ENCODE measurements at places on chromosomes 7 and 10. TPM values are rescaled to one million over a fixed set of nuclear protein-coding genes. Genes with fewer than 3 reads are reported as not detected.

Gene ADAM12
- total RNA-seq: not detected

Gene HGF
- total RNA-seq: not detected

Gene CYP2C19
- 4.5 TPM for total RNA-seq

Gene FAM241B
- total RNA-seq: 25.2 TPM

Gene SORBS1
- 2.8 TPM for total RNA-seq

Gene PLAC9
- not detected for total RNA-seq

DNA sequence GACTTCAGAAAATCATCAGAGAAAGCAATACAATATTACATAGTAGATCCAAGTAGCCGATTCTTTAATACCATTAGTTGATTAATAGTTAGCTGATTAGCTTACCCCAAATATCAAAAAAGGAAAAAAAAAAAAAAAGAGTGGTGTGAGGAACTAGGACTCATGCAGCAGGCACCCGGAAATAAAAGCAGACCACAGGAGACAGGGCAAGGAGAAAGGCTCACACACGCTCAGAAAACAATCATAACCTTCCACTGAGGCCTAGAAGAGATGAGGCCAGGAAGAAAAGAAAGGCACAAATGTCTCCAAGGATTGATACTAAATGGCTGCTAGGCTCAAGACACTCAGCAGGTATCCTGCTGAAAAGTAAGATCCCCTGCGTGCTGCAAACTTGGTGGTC lies 25.9 kb downstream of the TRDMT1 start:
- DNase-seq: peak; percentile 29

GRCh38 chr10:50326757-50327701 lies 75.7 kb upstream of the ASAH2 start:
- peak; percentile 28 for DNase-seq

DNA sequence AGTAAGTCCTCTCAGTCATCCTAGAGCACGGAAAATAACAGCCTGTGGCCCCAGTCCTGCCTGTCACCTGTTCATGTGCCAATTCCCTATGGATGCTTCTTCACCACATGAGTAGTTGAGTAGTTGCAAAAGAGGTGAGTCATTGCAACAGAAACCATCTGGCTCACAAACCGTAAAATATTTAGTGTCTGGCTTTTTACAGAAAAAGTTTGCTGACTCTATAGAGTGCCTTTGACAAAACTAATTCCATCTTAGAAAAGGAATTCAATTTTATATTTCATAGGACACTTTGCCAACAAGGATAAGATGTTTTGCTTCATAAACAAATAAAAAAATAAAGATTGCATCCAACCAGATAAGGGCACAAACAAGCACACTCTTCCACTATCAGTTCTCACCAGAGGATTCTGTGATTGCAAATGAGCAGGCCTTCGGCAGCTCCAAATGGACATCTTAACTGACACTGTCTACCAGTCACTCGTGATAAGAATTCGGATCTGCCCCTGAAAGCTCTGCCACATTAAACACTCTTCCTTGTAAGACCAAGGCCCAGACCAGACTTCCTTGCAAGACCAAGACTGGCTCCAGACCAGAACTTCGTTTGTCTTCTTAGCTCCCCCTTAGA lies 242.7 kb upstream of the SEMA3C start:
- peak; percentile 24 for DNase-seq

DNA sequence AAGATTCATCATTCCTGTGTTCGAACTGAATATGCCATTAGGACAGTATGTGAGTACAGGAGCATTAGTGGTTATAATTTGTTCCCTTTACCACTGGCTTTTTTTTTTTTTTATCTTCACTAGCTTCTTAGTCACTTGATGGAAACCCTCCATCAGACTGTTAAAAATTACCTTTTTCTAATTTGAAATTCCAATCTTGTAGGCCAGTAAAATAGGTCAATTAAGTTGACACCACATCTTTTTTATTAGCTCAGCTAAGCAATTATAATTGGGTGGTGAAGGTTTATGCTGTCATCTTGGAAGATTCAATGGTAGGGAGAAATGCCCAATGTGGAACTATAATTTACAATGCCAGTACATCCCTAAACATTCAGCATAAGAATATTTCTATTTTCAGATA lies 6.1 kb downstream of the NRCAM start:
- DNase-seq: no peak

DNA sequence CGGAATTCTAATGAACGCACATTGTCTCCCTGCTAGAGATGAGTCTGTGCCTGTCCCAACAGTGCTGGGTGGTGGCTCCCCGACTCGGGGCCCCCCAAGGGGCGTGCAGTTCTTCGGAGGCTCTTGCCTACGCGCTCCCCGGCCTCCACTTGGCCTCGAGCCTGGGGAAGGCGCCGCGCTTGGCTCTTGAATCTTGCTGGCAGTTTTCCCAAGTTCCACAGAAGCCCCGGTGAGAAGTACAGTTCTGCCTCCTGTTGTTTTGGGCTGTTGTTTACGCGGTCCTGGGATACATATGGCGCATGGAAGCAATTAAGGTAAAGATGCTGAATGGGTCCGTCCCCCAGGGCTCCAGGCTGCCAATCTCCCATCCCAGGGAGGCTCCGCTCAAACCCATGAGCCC lies 32.6 kb upstream of the UNCX start:
- no peak for DNase-seq

- DNase-seq: no peak
Measured at GRCh38 chr10:43218206-43218950, 48.5 kb downstream of the RASGEF1A start.

- DNase-seq: peak; percentile 24
Measured at GRCh38 chr10:19788075-19788686, 28.1 kb upstream of the PLXDC2 start.

DNA sequence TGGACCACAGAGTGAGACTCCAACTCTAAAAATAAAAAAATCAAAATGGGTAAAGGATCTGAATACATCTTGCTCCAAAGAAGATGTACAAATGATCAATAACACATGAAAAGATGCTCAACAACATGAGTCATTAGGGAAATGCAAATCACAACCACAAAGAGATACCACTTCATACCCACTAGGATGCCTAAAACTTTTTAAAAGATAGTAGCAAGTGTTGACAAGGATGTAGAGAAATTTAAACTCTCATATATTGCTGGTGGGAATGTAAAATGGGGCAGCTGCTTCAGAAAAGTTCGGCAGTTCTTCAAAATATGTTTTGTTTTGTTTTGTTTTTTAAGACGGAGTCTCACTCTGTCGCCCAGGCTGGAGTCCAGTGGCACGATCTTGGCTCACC lies 45.7 kb upstream of the GTF2IRD1 start:
- no peak for DNase-seq

GRCh38 chr10:12501841-12502525 lies 152.6 kb downstream of the CAMK1D start:
- peak; percentile 13 for DNase-seq
